Heart left ventricle (tissue), 16 donors: ENCODE measurements at places on chromosomes 5 and 9. TPM values are rescaled to one million over a fixed set of nuclear protein-coding genes. Genes with fewer than 3 reads are reported as not detected.
A peak's percentile ranks its signal among the peaks of the same experiment; 100 is the strongest.

CCDC192 gene
- total RNA-seq = not detected

PLCXD3 gene
- total RNA-seq = 86.3 TPM

FBP2 gene
- not detected for total RNA-seq

ARAP3 gene
- 16.7 TPM for total RNA-seq

FCN1 gene
- total RNA-seq = 1.1 TPM

DNA sequence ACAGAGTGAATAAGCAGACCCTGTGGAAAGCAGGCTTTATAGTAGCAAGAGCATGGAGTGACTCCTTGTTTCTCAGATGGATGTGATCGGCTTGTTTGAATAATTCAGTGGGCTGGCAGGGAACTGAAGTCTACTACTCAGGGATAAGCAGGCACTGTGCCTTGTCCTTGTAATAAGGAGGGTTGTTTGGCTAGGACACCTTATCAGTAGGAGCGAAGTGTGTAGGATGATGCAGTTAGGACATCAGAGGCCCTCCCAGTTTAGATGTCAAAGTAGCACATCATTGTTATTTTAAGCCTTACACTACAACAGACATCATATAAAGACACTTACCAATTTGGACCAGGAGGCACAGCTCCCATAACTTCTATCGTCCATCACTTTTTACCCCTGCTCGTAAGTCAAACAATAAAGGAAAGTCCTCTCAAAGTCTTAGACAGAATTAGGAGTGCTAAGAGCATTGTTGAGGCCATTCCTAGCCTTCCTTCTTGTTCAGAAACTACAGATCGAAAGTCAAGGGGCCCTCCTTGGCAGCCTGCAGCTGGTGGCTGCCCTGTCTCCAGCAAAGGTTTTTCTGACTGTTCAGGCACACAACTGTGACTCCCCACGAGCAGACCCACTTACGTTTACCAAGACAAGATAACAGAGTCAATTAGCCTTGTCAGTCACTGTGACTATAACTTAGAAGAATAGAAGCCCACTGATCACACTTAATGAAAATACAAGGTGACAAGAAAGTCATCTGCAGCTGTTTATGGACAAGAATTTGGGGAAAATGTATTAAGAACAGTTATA is 218.6 kb downstream of the SNX18 start:
- H3K4me3 ChIP-seq = no peak overlapping the region
- no peak for DNase-seq
- H3K27ac ChIP-seq = peak overlapping the region; percentile 50

DNA sequence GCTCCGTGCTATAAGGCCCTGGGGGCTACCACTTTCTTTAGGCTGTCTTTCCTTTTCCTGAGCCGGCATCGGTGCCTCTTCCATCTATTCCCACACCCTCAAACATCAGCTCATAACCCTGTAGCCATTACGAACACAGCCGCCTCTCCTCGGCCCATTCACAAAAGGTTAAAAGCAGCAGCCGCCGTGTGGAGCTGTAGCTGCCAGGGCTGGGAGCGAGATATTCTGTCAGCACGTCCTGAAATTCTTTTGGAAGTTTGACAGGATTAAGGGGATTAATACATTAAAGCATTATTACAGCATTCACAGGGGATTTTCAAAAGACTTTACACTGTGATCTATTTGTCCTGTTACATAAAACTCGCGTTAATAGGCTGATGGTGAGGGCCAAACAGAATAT is 428.2 kb downstream of the CDK5RAP2 start:
- H3K27me3 ChIP-seq = no peaks in the 10 kb centered on the region
- H3K4me3 ChIP-seq = no peak overlapping the region
- H3K36me3 ChIP-seq = no peaks in the 10 kb centered on the region
- H3K4me1 ChIP-seq = no peaks in the 10 kb centered on the region
- no peak overlapping the region for H3K27ac ChIP-seq

DNA sequence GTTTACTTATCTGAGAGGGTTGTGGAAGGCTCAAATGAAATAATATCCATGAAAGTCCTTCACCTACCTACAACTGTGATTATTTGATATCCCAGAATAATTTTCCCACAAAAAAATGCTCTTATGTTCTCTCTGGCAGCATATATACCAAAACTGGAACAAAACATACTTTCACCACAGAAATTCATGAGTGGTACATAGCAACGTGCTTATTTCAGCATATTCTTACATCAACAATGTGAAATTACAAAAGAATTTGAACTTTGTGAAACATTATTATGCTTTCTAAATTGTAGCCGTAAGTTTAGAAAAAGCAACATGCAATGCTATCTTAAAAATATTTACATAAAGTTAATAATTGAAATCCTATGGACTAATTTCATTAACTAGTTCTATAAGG is 137.1 kb downstream of the GABRB2 start:
- DNase-seq = no peak
- no peak overlapping the region for H3K4me3 ChIP-seq
- no peaks in the 10 kb centered on the region for H3K27me3 ChIP-seq
- no peaks in the 10 kb centered on the region for H3K36me3 ChIP-seq
- H3K27ac ChIP-seq = no peak overlapping the region
- H3K4me1 ChIP-seq = no peaks in the 10 kb centered on the region

DNA sequence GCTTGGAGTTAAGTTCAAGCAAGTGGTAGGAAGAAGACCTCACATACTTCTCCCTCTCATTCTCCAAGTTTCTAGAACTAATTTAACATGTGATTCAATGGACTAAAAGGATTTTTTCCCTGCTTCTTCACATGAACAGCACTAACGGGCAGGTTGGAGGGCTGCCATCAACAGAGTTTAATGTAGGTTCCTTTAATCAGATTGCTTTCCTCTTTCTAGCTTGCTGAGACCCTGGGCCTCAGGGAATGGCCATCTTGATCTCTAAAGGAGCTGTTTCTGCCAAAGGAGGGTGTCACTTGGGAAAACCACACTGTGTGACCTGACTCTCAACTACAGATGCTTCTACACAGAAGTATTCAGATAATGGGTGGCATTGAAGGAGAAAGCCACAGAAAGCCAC is 223.3 kb downstream of the PIK3R1 start:
- DNase-seq = no peak
- H3K27ac ChIP-seq = no peak overlapping the region
- H3K36me3 ChIP-seq = no peaks in the 10 kb centered on the region

DNA sequence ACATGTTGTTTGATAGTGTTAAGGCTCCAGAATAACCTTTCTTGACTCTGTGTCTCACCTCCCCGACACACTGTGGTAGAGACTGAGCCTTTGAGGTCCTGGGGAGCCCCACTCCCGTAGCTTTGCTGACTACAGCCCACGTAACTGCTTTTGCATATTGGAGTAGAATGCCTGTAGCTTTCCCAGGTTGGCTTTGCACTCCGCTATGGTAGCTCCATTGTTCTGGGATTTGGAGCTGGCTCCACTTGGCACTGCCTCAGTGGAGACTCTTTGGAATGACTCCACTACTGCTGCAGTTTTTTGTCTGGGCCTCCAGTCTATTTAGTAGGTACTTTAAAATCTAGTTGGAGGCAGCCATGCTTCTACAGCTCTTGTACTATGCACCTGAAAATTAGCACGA is 56.2 kb upstream of the ANXA1 start:
- DNase-seq = no peak
- H3K27me3 ChIP-seq = no peaks in the 10 kb centered on the region
- H3K27ac ChIP-seq = no peak overlapping the region
- H3K36me3 ChIP-seq = no peaks in the 10 kb centered on the region

DNA sequence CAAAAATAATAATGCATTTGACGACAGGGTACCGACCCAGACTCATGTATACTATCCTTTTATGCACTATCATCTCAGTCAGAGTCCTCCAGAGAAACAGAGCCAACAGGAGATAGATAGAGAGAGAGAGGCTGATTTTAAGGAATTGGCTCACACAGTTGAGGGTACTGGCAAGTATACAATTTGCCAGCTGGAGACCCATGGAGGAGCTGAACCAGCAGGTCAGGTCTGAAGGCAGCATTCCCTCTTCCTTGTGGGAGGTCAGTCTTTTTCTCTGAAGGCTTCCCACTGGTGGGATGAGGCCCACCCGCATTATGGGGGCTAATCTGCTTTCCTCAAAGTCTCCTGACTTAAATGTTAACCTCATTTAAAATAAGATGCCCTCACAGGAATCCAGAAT is 17.3 kb upstream of the MED10 start:
- H3K27me3 ChIP-seq = no peaks in the 10 kb centered on the region
- no peak overlapping the region for H3K27ac ChIP-seq
- H3K4me1 ChIP-seq = no peaks in the 10 kb centered on the region
- H3K36me3 ChIP-seq = no peaks in the 10 kb centered on the region

DNA sequence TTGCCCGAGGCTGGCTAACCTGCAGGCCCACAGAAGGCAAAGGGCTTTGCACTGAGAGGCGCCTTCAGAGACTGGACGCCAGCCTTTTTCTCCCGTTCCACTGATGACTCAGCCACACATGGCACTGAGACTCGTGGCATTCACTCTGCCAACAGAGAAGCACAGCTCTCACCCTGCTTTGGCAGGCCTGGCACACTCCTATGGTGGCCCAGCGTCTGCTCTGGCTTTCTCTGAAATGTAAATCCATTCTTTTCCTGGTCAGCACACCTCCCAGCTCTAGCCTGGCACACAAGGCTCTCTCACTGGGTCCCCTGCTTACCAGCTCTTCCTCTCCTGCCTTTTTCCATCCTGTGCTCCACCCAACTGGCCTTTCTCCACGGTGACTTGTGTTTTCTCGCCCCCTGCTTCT is 5.9 kb upstream of the MELK start:
- no peaks in the 10 kb centered on the region for H3K4me1 ChIP-seq
- H3K4me3 ChIP-seq = no peak overlapping the region
- peak; percentile 29 for DNase-seq
- H3K36me3 ChIP-seq = no peaks in the 10 kb centered on the region

- H3K4me3 ChIP-seq = no peak overlapping the region
- DNase-seq = no peak
- no peaks in the 10 kb centered on the region for H3K36me3 ChIP-seq
- no peak overlapping the region for H3K27ac ChIP-seq
Observed at GRCh38 chr9:105194234-105194633, 50.2 kb upstream of the SLC44A1 start.

DNA sequence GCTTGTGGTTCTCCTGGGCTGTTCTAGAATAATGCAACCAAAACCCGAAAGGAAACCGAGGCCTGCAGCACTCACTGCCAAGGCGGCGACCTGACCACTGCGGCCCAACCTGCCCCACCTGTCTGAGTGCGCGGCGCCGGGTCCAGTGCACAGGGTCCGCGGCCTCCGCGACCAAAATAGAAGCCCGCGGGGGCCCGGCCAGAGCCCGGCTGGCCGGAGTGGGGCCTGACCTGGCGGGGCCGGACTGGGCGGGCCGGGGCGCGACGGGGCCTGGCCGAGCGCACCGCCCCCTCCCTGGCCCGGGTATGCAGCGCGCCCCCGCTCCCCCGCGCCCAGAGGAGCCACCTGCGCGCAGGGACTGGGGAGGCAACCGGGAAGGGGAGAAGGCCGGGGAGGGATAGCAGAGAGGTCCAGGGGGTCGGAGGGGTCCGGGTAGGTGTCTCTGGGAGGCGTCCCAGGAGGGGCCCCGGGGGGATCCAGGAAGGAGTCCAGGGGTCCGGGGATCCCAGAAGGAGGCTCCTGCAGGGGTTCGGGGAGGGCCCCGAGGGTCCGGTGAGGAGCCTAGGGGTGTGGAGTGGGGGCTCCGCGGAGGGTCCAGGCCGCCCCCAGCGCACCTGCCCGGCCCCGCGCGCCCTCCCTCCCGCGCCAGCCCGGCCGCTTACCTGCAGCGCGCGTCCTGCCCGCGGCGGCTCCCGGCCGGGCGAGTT is 503 bp downstream of the SEMA4D start:
- H3K27ac ChIP-seq = peak overlapping the region; percentile 55
- no peaks in the 10 kb centered on the region for H3K27me3 ChIP-seq

DNA sequence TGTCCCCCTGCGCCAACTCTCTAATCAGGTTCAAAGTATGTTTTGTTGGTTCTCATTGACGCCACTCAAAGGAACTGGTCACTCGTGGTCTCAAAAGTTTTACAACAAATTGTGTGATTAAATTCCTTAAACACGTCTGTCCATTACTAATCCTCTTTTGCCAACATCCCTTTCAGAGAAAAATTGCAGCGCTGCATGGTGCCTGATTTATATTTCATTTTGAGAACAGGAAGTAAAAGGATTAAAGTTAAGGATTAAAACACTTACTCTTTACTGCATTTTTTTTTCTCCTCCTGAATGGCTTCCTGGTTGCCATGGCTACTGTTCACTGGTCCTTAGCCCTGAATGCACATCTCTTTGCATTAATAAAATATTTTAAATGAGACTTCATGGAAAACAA is 383.5 kb downstream of the GLIS3 start:
- H3K36me3 ChIP-seq = no peaks in the 10 kb centered on the region
- no peak overlapping the region for H3K4me3 ChIP-seq
- no peaks in the 10 kb centered on the region for H3K27me3 ChIP-seq

DNA sequence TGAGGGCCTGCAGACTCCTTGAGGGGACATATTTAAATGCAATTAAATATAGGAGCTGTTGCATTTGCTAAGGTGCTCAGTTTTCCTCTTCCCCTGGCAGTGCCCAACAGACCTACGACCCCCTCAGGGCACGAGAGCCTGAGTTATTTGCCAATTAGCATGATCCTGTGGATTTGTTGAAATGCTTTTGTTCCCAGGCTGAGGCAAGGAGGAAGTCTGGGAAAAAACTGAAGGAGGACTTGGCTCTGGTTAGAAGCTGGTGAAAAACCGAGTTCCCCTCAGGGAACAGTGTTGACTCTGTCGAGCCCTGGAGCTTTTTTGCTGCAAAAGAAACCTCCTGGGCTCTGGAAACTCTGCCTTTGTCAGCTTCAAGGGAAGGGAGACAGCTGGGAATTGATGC is 103.6 kb upstream of the SHB start:
- H3K4me3 ChIP-seq = no peak overlapping the region
- no peaks in the 10 kb centered on the region for H3K36me3 ChIP-seq
- no peaks in the 10 kb centered on the region for H3K27me3 ChIP-seq
- DNase-seq = no peak
- H3K4me1 ChIP-seq = no peaks in the 10 kb centered on the region
- no peak overlapping the region for H3K27ac ChIP-seq

- H3K27ac ChIP-seq = no peak overlapping the region
- H3K27me3 ChIP-seq = no peaks in the 10 kb centered on the region
- no peaks in the 10 kb centered on the region for H3K4me1 ChIP-seq
- H3K36me3 ChIP-seq = no peaks in the 10 kb centered on the region
- DNase-seq = no peak
- H3K4me3 ChIP-seq = no peak overlapping the region
Observed at GRCh38 chr9:92971121-92971520, 23.8 kb downstream of the FGD3 start.

DNA sequence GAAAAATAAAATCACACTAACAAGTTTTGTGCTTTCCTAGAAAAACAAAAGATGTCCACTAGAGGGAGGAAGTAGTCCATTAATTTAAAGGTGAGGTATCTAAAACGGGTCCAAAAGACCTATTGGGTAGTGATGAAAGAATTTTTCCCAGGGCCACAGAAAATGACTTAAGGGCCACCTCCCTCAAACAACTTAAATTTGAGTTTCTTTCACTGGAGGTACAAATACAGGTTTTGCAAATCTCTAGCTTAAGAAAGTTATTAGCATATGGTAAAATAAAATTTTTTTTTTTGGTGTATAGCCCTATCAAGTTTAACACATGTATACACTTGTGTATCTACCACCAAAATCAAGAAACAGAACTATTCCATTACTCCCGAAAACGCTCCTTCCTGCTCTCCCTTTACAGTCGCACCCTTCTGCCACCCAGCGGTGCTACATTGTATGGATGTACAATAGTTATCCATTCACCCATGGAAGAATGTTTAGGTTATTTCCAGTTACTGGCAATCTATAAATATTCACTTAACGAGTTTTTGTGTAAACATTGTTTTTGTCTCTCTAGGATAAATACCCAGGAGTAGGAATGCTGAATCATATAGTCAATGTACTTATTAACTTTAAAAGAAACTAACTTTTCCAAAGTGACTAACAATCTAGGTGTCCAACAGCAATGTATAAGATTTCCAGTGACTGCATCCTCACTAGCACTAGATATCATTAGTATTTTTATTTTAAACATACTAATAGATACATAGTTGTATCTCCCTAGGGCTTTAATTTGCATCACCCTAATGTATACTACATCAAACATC is 21.9 kb downstream of the DEPDC1B start:
- H3K36me3 ChIP-seq = no peaks in the 10 kb centered on the region
- no peak overlapping the region for H3K4me3 ChIP-seq
- no peaks in the 10 kb centered on the region for H3K4me1 ChIP-seq
- H3K27ac ChIP-seq = no peak overlapping the region
